Dermis microvascular lymphatic vessel endothelial cell (primary cell): ENCODE measurements at places on chromosomes 3 and 15. TPM values are rescaled to one million over a fixed set of nuclear protein-coding genes. Genes with fewer than 3 reads are reported as not detected.

The GOLGA6L7 gene
- total RNA-seq = not detected in 2 replicates

The C3orf80 gene
- not detected in 2 replicates for total RNA-seq

The TMEM158 gene
- 1.0 and 2.8 TPM in 2 replicates for total RNA-seq

The DPPA4 gene
- total RNA-seq = not detected in 2 replicates

The NDUFAF3 gene
- 52.9 and 76.2 TPM in 2 replicates for total RNA-seq

The RTP2 gene
- not detected in 2 replicates for total RNA-seq

- no peak for DNase-seq
Measured at GRCh38 chr15:32941823-32942222, 224.0 kb downstream of the GREM1 start.

DNA sequence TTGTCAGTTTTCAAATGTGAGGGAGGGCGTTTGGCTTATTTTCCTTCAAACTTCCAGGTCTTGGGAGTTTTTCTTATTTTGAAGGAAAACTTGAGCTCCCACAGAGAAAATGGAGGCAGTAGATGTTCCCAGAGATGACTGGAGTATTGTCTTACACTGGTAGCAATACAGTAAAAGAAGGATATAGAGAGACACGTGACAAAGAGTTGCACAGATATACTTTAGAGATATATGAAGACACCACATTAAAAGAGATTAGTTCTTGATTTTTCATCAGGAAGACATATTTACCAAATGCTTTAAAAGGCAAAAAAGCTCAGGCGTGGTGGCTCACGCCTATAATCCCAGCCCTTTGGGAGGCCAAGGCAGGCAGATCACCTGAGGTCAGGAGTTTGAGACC is 490.9 kb downstream of the FOXP1 start:
- no peak for DNase-seq

GRCh38 chr3:76930712-76931111 is 109.2 kb upstream of the ROBO2 start:
- DNase-seq = no peak

GRCh38 chr15:94029495-94029894 is 201.9 kb upstream of the MCTP2 start:
- no peak for DNase-seq

- DNase-seq = no peak
Measured at GRCh38 chr15:47398594-47398993, 318.7 kb upstream of the SEMA6D start.

DNA sequence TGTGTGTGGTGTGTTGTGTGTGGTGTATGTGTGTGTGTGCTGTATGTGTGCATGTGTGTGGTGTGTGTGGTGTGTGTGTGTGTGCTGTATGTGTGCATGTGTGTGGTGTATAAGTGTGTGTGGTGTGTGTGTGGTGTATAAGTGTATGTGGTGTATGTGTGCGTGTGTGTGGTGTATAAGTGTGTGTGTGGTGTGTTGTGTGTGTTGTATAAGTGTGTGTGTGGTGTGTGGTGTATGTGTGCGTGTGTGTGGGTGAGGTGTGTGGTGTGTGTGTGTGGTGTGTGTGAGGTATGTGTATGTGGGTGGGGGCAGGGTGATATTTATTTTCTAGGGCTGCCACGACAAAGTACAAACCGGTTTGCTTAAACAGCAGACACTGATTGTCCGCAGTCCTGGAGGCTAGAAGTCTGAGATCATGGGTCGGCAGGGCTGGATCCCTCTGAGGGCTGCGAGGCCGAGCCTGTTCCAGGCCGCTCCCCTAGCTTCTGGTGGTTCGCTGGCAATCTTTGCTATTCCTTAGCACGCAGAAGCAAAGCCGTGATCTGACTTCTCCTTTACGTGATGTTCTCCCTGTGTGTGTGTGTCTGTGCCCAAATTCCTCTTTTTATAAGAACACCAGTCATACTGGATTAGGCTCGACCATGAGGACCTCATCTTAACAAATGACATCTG is 160.2 kb downstream of the XXYLT1 start:
- no peak for DNase-seq

GRCh38 chr3:179100652-179101051 is 29.0 kb upstream of the ZMAT3 start:
- DNase-seq = no peak

GRCh38 chr15:81516012-81516411 is 142.0 kb upstream of the TMC3 start:
- DNase-seq = no peak

DNA sequence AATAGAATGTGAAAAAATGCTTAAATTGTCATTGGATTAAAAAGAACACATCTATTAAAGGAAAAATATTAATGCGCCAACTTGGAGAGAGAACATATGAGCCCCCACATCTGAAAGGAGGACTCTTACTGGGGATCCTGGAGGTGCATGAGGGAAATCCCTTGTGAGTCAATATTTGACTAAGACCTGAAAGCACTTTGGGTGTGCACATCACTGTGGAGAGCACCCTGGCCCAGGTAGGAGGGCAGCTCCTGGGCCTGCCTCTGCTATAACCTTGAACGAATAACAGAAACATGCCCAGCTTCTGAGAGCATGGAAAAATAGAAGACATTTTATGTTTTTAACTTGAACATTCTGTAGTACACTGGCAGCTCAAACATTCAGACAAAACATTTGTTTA is 199.8 kb downstream of the GAP43 start:
- no peak for DNase-seq

DNA sequence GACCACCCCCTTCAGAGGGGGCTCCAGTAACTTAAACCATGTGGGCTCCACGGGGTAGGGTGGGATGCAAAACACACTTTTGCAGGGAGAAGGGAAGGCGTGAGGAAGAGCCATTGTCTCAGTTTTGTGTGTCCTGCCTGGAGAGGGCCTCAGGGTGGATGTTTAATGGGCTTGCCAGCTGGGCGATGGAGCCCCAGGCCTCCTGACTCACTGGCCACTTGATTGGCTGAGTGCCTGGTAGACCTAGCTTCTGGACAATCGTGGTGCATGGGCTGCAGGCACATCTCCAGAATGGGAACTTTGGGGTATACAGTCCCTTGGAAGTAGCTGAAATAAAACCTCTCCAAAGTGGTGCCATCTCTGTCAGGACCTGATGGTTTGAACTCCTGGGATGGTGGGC is 118.3 kb upstream of the MRPS22 start:
- no peak for DNase-seq

GRCh38 chr15:39919748-39920509 is at the start of gene GPR176:
TSS of gene GPR176 (minus strand) at chr15:39920266. CDS start at chr15:39920026, 240 bp downstream.
- peak; percentile 88 for DNase-seq
